ENCODE measurements at places on chromosomes 1 and 21. TPM values are rescaled to one million over a fixed set of nuclear protein-coding genes. Genes with fewer than 3 reads are reported as not detected.

The LINGO4 gene
- total RNA-seq, result not detected

The GNPAT gene
- 44.4 TPM for total RNA-seq

The TDRD5 gene
- total RNA-seq, result 0.99 TPM

The FCRL5 gene
- total RNA-seq, result not detected

The CIART gene
- total RNA-seq, result 5.7 TPM
